ENCODE measurements at places on chromosomes 6 and 20. TPM values are rescaled to one million over a fixed set of nuclear protein-coding genes. Genes with fewer than 3 reads are reported as not detected.

DNA sequence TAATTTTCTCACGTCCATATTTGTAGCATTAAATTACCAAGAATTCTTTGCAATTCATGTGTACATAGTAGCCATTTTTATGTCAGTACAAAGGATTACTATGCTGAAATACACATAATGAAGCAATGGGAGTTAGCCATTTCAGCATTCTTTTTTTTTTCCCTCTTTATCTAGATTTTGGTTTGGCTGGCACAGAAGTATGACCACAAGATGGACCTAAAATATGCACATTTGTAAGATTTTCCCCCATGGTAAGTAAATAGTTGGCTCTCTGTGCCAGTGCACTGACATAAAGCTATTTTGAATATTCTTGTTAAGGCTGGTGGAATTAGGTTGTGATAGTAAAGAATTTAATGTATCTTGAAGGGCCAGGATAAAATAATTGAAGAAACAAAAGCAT, 486.1 kb upstream of the BTBD3 start:
- DNase-seq = no peak

DNA sequence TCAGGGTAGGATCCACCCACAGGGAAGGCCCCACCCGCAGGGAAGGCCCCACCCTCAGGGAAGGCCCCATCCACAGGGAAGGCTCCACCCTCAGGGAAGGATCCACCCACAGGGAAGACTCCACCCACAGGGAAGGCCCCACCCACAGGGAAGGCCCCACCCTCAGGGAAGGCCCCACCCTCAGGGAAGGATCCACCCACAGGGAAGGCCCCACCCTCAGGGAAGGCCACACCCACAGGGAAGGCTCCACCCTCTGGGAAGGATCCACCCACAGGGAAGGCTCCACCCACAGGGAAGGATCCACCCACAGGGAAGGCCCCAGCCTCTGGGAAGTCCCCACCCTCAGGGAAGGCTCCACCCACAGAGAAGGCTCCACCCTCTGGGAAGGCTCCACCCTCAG, 40.5 kb downstream of the KCNQ2 start:
- no peak for DNase-seq

DNA sequence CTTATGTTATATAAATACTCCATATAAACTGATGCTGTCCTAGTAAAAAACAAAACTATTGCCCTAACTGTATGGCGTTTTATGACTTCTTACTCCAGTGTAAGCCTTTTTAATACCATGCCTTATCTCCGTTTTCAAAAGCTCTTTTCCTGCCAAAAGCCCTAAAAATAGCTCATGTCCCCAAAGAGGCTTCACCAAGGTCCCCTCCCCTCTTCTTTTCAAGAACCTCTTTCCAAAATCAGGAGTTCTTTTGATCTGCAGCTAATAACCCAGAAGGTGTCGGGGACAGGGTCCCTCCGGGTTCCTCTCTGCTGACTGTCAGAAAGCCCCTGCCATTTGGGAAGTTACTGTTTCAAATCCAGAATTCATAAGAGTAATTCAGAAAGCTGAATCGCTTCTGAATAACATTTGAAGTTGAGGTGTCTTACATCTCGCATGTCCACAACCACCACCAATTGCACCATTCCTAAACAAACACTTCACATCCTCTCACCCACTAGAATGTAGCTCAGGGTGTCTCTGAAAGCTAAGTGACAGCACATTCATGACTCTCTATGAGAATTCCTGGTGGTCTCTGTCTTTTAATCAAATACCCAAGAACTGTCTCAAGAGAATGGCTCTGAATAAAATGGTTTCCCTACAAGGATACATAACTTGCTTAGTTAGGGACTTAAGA, 13.3 kb downstream of the TASP1 start:
- DNase-seq = no peak

- DNase-seq = no peak
Observed at GRCh38 chr6:87729965-87730719, 28.1 kb upstream of the AKIRIN2 start.

DNA sequence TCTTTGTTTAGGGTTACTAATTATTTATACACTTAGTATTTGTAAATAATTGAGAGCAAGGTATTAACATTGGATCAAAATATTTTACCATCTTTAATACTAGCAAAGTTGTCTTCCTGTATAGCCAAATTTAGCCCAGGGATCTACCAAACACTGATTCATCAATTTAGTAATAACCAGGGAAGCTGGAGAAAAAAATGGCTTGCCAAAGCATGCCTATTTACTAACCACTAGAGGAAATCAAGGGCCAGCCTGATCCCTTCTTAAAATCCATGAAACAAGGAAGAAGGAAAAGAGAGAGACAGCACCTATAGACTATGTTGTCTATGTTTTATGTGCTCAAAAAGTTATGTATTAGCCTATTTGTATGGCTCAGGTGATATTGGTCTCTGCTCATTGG, 450.3 kb upstream of the GJE1 start:
- DNase-seq = no peak

Gene CDH22
- not detected for total RNA-seq

GRCh38 chr6:5108536-5109150, 23.5 kb downstream of the PPP1R3G start:
- DNase-seq = no peak

Gene PLA2G7
- total RNA-seq = 0.27 TPM

DNA sequence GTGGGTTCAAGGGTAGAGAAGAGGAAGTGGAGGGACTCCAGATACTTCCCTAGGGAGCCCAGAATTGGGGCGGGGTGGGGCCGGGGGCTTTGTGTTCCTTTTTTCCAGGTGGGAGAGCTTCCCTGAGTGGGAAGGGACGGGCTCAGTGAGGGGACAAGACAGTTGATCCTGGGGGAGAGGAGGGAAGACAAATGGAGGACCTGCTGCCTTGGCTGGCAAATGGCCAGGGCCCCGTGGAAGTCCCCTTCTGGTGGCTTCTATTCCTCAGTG, 2.6 kb downstream of the CTSZ start:
- no peak for DNase-seq

GRCh38 chr6:138406443-138406842, 2.4 kb downstream of the HEBP2 start:
- no peak for DNase-seq

Gene DACT2
- 0.28 TPM for total RNA-seq

Gene CALHM6
- total RNA-seq = 15.0 TPM

Gene SNAI1
- 13.0 TPM for total RNA-seq

Gene HTR1E
- not detected for total RNA-seq

Gene HLA-DQA2
- 1.4 TPM for total RNA-seq

GRCh38 chr20:37373020-37373598, 27.2 kb downstream of the SRC start:
- DNase-seq = no peak

Gene LIN28B
- not detected for total RNA-seq

Gene RGS17
- 3.4 TPM for total RNA-seq

- no peak for DNase-seq
Observed at GRCh38 chr6:7671076-7671475, 54.8 kb upstream of the BMP6 start.

GRCh38 chr6:169803271-169803811, 51.9 kb downstream of the ERMARD start:
- DNase-seq = no peak

DNA sequence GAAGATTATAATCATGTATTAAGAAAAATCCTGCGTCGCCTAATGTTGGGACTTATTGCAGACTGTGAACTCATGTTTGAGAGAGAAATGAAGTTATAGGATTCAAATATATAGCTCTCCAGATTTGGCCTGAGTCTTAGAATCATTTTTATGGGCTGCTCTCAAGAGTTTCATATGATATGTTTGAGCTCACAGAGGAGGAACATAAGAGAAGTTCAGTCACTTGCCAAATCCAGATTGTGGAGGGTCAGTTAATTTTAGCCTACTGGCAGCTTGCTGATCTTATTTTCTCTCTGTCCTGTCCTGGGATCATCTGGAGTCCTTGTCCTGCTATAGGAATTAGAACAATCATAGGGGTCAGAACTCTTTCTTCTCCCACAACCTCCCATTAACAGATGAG, 186.1 kb upstream of the SUPT3H start:
- no peak for DNase-seq

DNA sequence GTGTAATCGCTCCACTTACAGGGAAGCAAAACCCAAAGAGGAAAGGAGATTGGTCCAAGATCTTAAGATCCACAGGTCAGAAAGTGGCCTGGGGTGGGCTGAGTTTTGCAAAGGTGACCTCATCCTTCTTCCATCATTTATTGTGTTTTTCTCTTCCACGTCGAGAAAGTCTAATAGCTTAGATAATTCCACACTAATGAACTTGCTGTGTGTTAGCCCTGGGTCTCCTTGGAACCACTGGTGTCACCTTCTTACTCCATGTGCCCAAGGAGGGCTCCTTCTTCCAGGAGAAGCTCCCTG, 1.7 kb downstream of the SLC13A3 start:
- DNase-seq = no peak

Gene ADTRP
- total RNA-seq = not detected

GRCh38 chr6:105780146-105780860, 305.8 kb upstream of the PRDM1 start:
- no peak for DNase-seq

- DNase-seq = no peak
Observed at GRCh38 chr20:41232973-41233926, 84.3 kb downstream of the ZHX3 start.

GRCh38 chr6:111537528-111537920, 54.5 kb upstream of the REV3L start:
- no peak for DNase-seq

GRCh38 chr6:20119485-20119884, 92.8 kb downstream of the MBOAT1 start:
- no peak for DNase-seq

Gene TMEM200A
- total RNA-seq = 9.7 TPM

DNA sequence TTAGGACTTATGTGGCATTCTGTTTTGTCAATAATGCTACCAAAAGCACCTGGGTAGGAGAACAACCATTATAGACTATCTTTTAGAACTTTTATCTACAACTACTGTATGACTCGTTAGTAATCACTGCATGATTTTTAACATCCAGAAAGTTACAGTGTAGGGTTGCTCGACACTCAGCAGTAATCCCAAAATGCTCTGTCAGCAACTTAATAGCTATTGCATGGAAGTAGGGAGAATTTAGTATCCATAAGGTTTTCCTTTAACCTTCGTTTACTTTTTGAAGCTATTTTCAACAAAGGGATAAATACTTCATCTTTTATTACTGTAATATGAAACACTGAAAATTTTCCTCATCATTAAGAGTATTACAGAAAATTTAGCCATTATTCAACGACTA, 309.5 kb downstream of the RNGTT start:
- no peak for DNase-seq

Gene CD83
- total RNA-seq = 8.0 TPM

Gene MMP24
- total RNA-seq = 0.71 TPM

GRCh38 chr20:37235065-37235464, 26.5 kb downstream of the GHRH start:
- DNase-seq = no peak

Gene CCR6
- not detected for total RNA-seq

Gene SAMD3
- total RNA-seq = 1.8 TPM

Gene TPX2
- total RNA-seq = 1.5 TPM

DNA sequence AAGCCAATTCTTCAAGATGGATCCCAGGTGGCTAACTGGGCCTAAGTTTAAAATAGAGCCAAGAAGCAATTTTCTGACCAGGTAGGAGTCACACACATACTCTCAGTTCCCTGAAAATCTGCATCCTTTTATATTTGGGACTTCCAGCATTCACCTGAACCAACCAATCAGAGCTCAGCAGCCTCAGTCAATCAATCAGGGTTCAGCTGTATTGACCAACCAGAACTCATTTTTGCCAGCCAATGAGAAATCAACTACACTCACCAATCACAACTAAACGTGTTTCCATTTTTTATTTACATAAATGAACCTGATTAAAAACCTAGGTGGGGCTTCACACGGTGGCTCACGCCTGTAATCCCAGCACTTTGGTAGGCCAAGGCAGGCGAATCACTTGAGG, 37.5 kb downstream of the SLC17A4 start:
- DNase-seq = no peak

Gene PLEKHG1
- total RNA-seq = 8.4 TPM

DNA sequence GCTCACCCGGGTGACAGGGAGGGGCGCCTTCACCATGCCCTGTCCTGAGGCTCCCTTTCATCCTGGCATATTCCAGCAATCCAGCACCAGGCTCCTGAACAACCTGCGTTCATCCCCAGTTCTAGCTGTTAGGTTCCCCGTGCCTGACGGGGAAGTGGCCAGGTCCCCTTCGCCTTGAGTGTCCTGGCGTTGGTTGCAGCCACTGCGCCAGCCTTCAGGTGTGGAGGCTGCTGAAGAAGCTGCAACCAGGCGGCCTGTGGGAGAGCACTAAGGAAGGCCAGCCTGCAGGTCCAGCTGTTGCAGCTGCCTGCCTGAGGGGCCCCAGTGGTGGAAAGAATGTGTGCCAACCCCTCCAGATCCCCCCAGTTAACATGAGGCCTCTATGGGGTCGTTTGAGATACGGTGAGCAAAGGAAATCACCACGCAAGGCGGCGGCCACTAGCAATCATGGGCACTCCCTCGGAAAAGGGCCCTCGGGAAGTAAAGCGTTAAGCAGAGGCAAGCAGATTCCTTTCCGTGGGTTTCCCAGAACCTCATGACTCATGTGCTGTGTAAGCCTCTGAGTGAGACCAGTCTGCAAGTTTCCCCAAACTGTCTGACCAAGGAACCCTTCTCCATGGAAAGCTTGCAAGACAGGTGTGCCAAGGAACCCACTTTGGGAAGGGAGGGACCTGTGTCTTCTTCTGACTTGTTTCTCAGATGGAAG, 320.8 kb downstream of the TAF4 start:
- no peak for DNase-seq

- DNase-seq = no peak
Observed at GRCh38 chr6:169249057-169249456, 4.6 kb downstream of the THBS2 start.

DNA sequence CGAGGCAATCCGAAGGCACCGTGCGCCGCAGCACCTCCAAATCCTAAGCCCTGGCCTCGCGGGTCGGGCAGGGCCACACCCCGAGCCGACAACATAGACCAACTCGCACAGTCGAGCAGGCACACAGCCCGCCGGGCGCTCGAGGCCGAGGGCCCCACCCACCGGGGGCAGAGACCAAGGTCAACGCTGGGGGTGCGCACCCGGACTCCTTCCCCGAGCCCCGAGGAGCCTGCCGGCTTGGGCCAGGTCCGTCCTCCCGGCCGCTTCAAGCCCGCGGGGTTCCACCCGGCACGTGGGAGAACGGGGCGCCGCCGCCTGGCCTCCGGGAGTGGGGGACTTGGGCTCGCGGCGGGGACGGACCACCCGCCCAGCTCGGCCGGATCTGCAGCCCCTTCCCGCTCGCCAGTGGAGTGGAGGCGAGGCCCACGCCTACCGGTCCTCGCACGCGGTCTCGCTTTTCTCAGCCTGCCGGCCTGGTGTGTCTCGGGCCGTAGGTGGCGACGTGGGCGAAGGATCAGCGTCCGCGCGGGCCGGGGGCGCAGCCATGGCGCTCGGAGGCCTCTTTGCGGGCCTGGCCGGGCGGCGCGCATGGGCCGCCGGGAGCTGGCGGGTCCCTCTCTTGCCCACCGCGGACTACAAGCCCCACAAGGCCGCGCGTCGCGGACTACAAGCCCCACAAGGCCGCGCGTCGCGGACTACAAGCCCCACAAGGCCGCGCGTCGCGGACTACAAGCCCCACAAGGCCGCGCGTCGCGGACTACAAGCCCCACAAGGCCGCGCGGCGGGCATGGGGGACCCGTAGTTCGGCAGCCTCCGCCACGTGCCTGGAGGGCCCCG, at the start of gene UCKL1:
Gene UCKL1 (minus strand): TSS at position 590 of the 837 bp plus-strand sequence. CDS start 44 bp downstream, at position 546.
- DNase-seq = peak; percentile 70

- DNase-seq = no peak
Observed at GRCh38 chr20:23151008-23151703, 65.0 kb upstream of the CD93 start.

Gene LRRC1
- total RNA-seq = 22.8 TPM

All from thoracic aorta (tissue), 2 donors.